ENCODE measurements at places on chromosomes 4 and X.

GRCh38 chr4:150289881-150290280 lies 211.6 kb downstream of the DCLK2 start:
- no peak for DNase-seq

DNA sequence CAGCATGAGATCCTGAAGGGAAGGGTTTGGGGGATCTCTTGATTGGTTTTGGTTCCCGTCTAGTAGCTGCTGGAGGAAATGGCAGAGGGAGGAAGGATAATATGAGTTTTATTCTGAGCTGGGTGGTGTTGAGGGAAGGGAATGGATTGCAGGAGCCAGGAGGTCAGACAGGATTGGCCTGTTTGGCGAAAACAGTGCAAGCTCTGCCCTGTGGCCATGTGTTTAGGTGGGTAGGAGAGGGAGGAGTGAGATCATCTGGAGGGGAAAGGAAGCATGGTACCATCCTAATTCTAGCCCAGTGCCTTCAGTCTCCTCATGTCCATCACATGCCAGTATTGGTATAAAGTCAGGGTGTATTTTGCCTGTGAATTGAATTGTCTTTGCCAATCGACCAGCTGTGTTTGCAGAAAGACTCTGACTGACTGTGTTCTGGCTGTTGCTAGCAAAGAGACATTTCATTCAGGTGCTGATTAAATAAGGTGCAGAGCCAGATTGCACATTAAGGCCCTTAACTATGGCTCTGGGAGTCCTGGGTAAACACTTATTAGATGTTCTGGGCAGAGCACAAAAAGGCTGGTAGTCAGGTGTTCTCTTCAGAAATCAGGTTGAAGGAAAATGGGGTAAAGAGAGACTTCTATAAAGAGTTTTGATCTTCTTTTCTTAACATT lies 10.0 kb downstream of the TMEM164 start:
- no peak for DNase-seq

GRCh38 chr4:20252656-20253282 lies 1.1 kb downstream of the SLIT2 start:
- no peak for DNase-seq

DNA sequence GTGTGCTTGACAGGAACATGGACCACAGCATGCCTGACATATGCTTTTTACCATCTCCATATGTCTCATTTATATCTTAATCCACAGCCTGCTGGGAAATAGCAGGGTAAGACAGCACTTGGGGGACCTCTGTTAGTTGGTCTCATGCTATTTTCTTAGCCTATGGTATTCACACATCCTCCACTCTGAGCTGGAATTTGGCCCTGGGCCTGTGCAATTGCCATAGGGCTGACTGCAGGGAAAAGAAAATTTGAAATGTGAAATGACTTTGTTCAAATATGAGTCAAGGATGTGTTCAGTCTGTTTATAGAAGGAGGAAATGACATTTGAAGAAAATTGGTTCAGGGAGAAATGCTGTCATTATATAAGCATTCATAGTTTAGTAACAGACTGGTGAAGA lies 9.6 kb upstream of the MAP7D3 start:
- no peak for DNase-seq

- no peak for DNase-seq
Observed at GRCh38 chrX:119853444-119853843, 681 bp upstream of the UPF3B start.

DNA sequence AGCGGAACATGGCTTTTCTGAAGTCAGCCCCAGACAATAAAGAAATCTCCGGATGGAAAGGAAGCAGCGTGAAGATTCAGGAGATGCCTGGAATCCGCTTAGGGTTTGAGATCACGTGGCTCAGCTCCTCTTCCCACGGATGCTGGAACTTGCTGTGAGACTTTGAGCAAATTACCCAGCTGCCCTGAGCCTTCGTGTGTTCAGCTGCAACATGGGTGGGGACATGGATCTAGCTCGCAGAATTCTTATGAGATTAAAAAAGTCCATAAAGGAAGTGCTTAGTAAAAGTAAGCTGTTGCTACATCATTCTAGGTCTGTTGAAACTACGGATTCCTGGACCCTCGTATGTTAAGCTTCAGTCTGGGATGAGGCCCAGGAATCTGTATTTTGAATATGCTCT lies 55.7 kb upstream of the STIM2 start:
- no peak for DNase-seq

GRCh38 chr4:18105030-18106011 lies 83.8 kb upstream of the LCORL start:
- DNase-seq = no peak

DNA sequence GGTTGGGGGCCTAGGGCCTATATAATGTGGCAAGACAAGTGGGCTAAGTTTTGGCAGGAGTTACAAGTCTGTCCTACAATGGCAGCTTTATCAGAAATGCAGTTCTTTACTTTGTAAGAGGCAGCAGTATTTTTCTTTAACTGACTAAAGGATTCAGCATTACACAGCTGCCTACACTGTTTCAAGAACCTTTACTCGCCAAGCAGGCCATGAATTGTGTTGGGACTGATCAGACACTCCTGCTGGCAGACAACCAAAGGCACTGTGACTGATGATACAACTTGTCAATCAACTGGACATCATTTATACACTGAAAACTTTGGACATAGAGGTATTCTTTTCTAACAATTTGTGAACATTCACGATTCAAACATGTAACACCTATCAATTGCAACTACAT lies 4.3 kb downstream of the MORC4 start:
- DNase-seq = no peak

DNA sequence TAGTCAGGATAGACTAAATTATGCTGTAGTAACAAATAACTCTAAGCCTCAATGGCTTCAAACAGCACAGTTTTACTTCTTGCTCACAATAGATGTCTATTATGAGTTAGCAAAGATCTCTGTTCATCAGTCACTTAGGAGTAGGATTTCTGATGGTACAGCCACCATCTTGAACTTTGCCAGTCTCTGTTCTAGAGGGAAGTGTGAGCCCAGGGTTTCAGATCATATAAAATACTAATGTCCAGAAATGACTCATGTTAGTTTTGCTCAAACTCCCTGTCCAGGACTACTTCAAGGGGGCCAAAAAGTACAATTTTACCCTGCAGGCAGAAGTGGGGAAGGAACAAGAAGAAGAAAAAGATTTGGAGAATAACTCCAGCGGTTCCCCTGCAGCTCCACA lies 77.1 kb upstream of the LSM6 start:
- no peak for DNase-seq

DNA sequence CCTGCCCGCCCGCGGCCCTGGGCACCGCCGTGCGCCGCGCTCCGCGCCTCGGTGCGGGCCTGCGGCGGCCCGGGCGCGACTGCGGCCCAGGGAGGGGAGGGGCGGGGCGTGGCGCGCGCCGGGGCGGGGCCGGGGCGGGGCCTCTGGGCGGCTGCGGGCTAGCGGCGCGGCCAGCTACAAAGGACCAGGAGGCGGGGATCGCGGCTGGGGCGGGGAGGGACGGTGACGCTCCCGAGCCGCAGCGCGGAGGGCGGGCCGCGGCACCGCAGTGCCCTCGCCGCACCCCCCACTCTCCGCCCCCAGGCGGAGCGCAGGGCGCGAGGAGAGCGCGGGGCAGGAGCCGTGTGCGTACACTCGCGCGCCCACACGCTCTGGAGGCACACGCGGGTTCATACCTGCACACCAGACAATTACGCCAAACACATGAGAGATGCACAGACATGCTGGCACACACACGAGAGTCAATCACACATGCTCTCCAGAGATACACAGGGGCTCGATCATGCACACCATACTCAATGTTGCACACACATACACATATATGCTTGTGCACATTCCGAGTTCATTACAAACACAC lies at the start of gene CRMP1:
TSS of gene CRMP1 (minus strand) at position 83 of the 577 bp plus-strand sequence. CDS start 117 bp downstream, outside the sequence.
- no peak for DNase-seq

GRCh38 chrX:16750136-16750535 lies 30.7 kb downstream of the SYAP1 start:
- DNase-seq = no peak

DNA sequence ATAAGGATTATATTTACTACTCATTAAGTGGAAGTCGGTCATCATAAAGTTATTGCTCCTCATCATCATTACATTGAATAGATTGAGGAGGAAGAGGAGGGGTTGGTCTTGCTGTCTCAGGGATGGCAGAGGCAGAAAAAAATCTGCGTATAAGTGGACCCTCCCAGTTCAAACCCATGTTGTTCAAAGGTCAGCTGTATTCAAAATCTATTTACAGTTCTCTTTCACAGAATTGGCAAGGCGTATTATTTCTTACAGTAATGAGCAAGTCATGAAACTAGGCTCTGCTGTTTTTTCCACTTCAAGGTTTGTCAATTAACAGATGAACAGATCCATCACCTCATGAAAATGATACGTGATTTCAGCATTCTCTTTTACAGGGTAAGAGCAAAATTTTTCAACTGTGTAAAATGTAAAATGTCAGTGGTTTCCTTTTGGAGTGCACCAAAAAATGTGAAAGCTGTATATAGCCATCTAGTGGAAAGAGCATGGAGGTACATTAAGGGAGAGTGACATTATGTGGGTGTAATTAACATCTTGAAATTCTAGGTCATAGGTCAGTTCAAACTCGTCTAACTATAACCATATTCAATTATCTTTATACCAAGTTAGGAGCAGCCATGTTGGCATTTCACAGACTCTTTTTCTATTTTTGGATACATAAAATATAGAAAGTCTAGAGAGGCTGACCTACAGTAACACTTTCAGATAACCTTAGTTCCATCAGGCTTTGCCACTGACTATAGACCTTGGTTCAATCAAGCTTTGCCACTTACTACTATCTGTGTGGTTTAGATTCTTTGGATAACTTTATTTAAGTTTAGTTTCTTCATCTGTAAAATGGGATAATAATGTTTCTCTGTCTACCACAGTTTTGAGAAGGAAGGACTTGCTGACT lies 30.1 kb downstream of the NEIL3 start:
- no peak for DNase-seq

DNA sequence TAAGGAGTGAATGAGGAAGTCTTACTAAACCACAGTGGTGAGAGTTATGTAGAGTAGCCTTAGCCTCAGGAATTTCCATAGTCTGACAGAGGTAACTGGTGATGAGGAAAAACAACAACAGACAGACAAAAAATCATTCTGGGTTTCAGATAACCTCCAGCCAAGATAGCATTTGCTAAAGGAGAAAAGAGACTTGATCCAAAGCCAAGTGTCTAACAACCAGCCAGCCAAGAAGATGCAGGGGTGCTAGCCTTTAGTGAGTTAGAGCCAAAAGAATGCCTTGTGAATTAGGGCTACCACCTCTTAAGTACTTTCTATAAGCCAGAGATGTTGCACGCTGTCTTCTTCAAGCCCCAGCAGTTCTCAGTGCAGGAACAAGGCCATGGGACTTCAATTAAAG lies 478.0 kb upstream of the CPEB2 start:
- no peak for DNase-seq

DNA sequence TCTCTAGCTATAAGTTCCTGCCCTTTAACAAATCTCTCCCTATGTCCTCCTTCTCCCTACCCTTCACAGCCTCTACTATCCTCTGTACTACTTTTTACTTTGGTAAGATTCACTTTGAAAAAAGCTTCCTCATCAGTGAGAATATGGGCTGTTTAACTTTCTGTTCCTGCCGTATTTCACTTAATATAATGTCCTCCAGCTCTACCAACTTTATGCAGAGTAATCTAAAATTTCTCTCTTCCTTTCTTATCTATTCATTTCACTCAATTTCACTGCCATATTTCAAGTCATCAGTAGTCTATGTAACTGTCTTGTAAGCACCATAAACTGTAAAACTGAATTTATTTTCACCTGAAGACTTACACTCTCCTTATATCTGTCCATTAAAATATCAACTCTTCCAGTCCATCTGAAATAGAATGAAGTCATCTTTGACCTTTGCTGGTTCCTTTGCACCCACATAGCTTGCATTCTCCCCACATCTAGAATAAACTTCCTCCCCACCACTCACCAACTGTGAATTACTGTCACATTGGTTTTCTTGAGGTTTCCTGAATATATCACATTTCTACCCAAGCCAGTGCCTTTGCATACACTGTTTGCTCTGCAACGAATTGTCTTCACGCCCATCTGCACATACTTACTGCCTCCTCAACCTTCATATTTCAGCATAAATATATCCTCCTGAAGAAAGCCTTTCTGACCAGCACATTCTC lies 54.6 kb downstream of the ARAP2 start:
- DNase-seq = no peak

- DNase-seq = no peak
Observed at GRCh38 chr4:36914106-36914505, 330.4 kb upstream of the NWD2 start.

DNA sequence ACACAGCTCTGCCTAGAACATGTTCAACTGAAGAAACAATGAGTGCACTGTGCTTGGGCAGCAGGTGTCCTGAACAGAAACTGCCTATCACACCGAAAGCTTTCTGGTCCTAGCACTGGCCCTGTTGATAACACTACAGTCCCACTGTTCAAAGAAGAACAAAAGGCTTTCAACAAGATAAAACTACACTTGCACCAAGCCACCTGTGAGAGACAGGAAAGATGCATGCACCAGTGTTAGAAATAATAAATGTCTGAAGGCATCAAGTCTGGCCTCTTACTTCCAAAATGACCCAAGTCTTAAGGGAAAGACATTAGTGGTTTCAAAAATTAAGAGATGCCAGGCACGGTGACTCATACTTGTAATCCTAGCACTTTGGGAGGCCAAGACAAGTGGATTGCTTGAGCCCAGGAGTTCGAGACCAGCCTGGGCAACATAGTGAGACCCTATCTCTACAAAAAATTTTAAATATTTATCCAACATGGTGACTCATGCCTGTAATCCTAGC lies 68.7 kb downstream of the APBB2 start:
- no peak for DNase-seq
